Activated CD4-positive, alpha-beta T cell treated with anti-CD3 and anti-CD28 coated beads, Interleukin-2, amount 10 ng/mL, durations not matched to agents 24 days and 14 days (primary cell): ENCODE measurements at places on chromosomes 4 and X. TPM values are rescaled to one million over a fixed set of nuclear protein-coding genes. Genes with fewer than 3 reads are reported as not detected.

- no peak overlapping the region for H3K27ac ChIP-seq
- H3K36me3 ChIP-seq = no peaks in the 10 kb centered on the region
- peak; percentile 60 for DNase-seq
- no peak overlapping the region for H3K4me3 ChIP-seq
These were observed 29.4 kb upstream of the OPHN1 start for GRCh38 chrX:68462653-68463052.

DNA sequence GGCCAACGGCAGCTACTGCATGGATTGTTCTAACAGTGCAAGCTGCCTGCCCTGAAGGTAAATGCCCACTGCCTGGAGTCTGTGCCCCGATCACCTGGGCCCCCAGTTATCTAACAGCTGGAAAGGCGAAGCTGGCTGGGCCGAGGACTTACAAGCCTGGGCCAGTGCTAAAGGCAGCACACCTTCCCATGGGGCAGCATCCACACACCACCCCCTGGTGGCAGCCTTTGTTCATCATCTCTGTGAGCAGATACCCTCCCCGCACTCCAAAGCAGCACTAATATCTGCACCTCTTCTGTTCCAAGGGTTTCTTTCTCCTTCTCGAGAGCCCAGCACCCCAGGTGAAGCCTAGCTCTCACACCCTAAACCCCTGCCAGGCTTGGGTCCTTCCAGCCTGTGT is 7.6 kb downstream of the SLC2A9 start:
- peaks cover 10% of the 10 kb centered on the region for H3K4me1 ChIP-seq
- no peaks in the 10 kb centered on the region for H3K27me3 ChIP-seq
- no peaks in the 10 kb centered on the region for H3K36me3 ChIP-seq
- no peak overlapping the region for H3K4me3 ChIP-seq
- peak; percentile 83 for DNase-seq

CT45A5 gene
- not detected in 2 replicates for total RNA-seq

DNA sequence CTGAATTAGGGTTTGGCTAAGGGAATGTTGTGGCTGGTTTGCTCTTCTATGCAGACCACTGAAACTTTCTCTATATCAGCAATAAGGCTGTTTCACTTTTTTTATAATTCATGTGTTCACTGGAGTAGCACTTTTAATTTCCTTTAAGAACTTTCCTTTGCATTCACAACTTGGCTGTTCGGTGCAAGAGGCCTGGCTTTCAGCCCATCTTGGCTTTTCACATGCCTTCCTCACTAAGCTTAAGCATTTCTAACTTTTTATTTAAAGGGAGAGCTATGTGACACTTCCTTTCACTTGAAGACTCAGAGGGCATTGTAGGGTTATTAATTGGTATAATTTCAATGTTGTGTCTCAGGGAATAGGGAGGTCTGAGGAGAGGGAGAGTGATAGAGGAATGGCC is 142.3 kb downstream of the SHROOM4 start:
- no peak overlapping the region for H3K4me3 ChIP-seq
- no peaks in the 10 kb centered on the region for H3K4me1 ChIP-seq
- peaks cover 5% of the 10 kb centered on the region for H3K27me3 ChIP-seq
- H3K27ac ChIP-seq = no peak overlapping the region
- no peak for DNase-seq

DNA sequence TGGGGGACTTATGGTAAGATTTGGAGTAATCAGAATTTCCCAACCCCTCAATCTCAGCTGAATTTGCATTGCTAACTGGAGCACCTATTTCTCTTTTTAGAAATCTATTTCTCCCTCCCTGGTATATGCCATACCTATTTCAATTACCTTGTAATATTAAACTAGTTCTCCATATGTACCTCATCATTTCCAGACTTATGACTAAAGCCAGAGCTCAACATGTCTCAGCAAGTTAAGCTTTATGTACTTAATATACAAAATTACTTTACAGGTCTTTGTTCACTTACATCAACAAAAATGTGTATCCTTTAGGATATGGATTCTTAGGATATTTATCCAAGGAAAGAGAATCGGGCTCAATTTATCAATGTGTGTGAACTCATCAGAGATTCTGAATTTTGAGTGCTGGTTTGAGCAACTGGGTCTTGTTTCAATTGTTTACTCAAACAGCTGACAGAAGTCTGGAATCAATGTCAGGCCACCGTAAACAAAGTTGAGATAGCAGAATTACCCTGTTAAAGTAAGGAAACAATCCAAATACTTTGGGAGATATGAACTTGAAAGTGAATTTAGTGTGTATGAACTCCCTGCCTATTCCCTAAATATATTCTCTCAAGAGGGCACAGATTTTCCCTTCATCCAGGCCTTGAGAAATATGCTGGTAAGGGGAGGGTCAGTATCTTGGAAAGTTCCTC is 199.6 kb downstream of the VEGFC start:
- H3K27me3 ChIP-seq = no peaks in the 10 kb centered on the region
- no peak overlapping the region for H3K27ac ChIP-seq
- H3K36me3 ChIP-seq = no peaks in the 10 kb centered on the region
- DNase-seq = no peak

XAGE2 gene
- not detected in 2 replicates for total RNA-seq

RHOXF2B gene
- total RNA-seq = not detected in 2 replicates

CDS1 gene
- total RNA-seq = not detected in 2 replicates

GRCh38 chr4:146134761-146135445 is 40.6 kb upstream of the LSM6 start:
- H3K36me3 ChIP-seq = no peaks in the 10 kb centered on the region
- peaks cover 10% of the 10 kb centered on the region for H3K27me3 ChIP-seq
- H3K27ac ChIP-seq = no peak overlapping the region
- peaks cover 11% of the 10 kb centered on the region for H3K4me1 ChIP-seq
- no peak overlapping the region for H3K4me3 ChIP-seq
- DNase-seq = no peak

DNA sequence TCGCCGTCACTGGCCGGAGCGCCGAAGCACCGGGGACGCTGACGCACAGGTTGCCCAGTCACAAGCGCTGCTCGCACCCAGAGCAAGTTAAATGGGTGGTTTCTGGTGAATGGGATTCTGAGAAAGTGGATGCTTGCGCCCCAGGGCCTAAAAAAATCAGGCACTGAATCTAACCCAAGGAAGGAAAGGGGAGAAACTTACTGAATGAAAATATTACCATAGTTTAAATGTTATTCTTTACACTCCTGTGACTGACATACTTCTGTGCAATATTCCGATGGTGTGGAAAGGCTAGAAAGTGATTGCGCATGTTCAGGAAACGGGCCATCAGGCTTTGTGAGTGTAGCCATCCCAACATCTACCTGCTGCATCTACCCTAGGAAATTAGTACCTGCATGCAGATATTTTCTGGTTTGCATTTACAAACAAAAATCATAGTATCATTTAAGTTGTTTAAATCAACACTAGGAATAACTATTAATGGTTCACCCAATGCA is 838 bp upstream of the ABCG2 start:
- H3K4me1 ChIP-seq = peaks cover 14% of the 10 kb centered on the region
- DNase-seq = no peak
- peak overlapping the region; percentile 85 for H3K4me3 ChIP-seq
- H3K27me3 ChIP-seq = peaks cover 23% of the 10 kb centered on the region
- peak overlapping the region; percentile 50 for H3K27ac ChIP-seq

DNA sequence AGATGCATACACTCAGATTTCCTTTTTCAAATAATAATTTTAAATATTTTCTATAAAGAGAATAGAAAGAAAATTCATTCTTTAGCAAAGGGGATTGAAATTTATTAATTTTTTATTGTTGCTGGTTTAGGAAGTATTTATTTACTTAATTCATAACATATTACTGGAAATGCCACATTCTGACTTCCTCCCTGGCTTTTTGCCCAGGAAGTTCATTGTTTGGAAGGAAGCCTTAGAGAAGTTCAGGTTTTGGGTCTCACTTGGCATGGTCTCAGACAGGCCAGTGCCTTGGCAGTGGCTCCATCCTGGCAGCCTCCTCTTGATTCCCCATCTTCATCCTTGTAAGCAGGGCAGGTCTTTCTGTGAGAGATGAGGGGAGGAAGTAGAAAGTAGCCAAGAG is 50.5 kb downstream of the IL15 start:
- no peaks in the 10 kb centered on the region for H3K27me3 ChIP-seq
- no peak overlapping the region for H3K27ac ChIP-seq
- no peak for DNase-seq
- no peaks in the 10 kb centered on the region for H3K4me1 ChIP-seq
